Ammon's horn (tissue), 1 donor: ENCODE measurements at places on chromosomes 4 and X.

GRCh38 chrX:129139837-129140598, 383.3 kb downstream of the SMARCA1 start:
- DNase-seq, result no peak

GRCh38 chr4:8029689-8030088, 90.0 kb upstream of the AFAP1 start:
- no peak for DNase-seq

GRCh38 chrX:20248592-20249192, 18.0 kb downstream of the RPS6KA3 start:
- DNase-seq, result no peak

- DNase-seq, result no peak
Observed at GRCh38 chrX:11764602-11765067, 6.6 kb downstream of the MSL3 start.

DNA sequence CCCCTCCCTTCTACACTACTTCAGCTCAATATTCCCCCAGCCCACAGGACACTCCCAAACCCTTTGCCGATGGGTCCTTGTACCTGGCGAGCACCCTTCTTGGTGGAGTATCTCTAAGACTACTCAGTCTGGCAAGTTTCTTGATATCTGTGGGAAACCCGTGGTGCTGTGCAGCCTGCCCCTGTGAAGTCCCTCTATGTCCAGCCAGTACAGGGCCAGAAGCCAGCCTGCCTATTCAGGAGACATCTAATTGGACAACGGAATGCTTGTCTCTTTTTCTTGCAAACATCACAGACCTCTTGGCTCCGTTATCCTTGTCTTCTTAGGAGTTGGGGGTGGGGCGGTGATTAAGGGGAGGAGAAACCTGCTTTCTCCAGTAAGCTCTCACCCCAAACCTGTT, 3.7 kb upstream of the IGFBP7 start:
- peak; percentile 40 for DNase-seq

DNA sequence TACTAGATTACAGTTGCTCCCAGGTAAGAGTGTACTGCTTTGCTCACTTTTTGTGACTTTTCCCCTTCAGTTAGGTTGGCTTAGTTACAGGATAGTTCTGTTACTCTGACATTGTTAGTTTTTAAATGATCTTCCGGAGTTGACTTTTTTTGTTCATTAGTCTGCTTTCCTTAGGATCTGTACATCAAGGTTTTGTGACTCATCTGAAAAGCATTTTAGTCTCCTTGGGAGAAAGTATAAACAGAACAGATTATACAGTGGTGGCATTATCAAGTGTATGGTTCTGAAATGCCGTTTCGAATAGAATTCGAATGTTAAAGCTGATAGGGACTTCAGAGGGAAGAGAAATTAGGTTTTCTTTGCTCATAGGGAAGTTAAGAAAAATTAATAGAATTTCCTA, 63.3 kb downstream of the USP9X start:
- DNase-seq, result no peak

DNA sequence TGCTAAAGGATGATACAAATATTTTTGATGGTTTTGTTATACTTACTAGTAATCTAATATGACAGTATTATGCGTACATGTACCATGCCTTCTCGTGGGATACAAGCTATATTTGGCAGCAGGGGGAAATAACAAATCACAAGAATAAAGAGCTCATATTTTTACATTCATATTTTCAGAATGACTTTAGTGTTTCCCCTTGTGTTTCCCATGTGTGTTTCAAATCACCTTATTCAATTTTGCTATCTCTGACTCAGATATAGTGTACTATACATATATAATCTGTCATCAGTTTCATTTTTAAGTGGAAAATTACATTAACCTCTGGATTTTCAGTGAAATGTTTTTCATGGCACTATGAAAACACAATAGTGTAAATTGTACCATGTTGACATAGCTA, 146.8 kb downstream of the RPA4 start:
- DNase-seq, result no peak

GRCh38 chr4:16544251-16544721, 318.0 kb upstream of the TAPT1 start:
- DNase-seq, result no peak

GRCh38 chr4:3046162-3046561, 28.2 kb downstream of the HTT-AS start:
- no peak for DNase-seq

DNA sequence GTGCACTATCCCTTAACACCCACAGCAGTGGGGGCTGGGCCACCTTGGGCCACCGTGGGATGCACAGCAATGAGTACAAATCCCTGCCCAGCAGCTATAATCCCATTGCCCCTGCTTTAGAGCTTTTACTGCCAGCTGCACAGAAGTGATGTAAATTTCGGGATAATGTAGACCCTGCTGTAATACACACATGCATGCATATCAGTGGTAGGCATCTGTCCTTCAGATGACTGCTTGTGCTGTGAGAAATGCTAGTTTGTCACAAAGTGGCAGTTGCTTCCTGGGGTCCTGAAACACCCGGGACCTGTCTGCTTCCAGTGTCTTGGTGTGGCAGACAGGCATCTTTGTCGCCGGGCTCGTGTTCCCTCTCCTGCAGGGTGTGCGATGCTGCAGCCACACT, 14.1 kb downstream of the NSG1 start:
- DNase-seq, result no peak

GRCh38 chr4:79865201-79865597, 207.8 kb downstream of the ANTXR2 start:
- no peak for DNase-seq

DNA sequence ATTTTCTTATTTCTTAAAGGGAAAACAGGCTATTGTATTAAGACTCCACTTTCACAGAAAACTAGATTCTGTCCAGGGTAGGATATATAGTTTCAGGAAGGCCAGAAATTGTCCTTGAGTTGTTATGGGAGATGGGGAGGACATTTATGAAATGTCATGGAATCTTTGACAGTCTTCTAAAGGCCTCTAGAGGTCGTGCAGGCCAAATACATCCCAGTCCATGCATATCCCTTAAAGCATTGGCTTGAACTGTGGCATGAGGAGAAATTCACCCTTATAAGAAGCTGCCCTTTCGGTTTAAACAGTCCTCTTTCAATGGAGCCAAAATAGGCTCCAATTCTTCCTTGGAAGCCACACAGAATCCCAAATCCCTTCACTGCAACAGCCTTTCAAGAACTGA, 183.6 kb upstream of the NOCT start:
- no peak for DNase-seq

DNA sequence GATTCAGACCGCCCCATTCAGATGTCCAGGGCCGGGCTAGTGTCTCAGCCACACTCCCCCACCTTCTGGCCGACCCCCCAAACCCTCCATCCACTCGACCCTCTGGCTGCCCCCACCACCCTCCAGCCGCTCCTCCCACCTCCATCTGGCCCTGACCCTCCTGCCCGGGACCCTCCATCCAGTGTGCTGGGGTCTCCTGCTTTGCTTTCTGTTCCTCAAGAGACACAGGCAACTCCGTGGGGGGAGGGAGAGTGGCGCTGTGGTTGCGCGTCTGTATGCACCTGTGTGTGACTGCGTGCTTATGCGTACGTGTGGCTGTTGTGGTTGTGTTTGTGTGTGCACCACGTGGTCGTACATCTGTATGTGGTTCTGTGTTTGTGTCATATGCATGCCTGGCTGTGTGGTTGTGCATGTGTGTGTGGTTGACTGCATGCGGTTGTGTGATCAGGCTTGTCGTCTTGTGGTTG, 33.3 kb downstream of the CPLX1 start:
- DNase-seq, result no peak

GRCh38 chrX:28178206-28178605, 197.0 kb upstream of the DCAF8L1 start:
- no peak for DNase-seq

- no peak for DNase-seq
Observed at GRCh38 chrX:144730471-144730870, 516.8 kb upstream of the SPANXN1 start.

GRCh38 chr4:24197955-24198354, 308.1 kb upstream of the PPARGC1A start:
- no peak for DNase-seq

- DNase-seq, result no peak
Observed at GRCh38 chr4:189046642-189047041, 894.0 kb upstream of the FRG1 start.

GRCh38 chr4:135553213-135553612, 1351.6 kb upstream of the PABPC4L start:
- no peak for DNase-seq

- no peak for DNase-seq
Observed at GRCh38 chr4:139540632-139541031, 15.4 kb downstream of the SETD7 start.

DNA sequence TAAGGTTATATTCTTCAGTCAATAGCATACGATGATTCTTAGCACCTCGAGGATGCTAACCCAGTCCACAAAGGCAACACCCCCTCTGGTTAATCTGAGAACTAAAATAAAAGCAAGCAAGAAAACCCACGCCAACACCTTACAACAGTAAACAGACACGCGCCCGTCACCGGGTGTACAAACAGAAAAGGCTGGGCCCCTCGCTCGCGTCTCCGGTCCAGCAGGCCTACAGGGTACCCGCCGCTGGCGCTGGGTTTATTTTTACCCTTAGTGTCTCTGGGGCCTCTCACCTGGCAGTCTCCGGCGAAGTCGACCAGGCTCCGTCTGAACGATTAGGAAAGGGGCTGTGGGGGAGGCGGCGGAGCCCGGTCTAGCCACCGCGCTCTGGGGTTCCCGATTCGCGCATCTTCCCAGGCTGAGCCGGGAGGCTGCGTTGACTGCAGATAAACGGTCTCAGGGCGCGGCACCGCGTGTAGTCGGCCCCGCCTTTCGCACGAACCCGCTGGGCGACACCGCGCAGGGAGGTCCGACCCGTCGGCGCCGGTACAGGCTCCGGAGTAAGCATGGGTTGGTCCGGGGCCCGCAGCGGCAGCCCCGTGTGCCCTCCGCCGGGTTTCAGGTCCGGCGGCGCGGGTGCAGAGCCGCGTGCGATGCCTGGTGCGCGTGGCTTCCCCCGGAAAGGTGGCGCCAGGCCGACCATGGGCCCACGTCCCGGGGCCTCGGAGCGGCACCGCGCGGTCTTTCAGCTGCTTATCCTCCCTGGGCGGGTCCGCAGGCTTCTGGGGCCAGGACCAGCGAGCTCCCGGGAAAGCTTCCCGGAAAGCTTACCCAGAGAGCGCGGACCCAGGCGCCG, 441 bp downstream of the SLC9B2 start:
- peak; percentile 57 for DNase-seq

- no peak for DNase-seq
Observed at GRCh38 chr4:77617203-77617602, 11.6 kb downstream of the CXCL13 start.

DNA sequence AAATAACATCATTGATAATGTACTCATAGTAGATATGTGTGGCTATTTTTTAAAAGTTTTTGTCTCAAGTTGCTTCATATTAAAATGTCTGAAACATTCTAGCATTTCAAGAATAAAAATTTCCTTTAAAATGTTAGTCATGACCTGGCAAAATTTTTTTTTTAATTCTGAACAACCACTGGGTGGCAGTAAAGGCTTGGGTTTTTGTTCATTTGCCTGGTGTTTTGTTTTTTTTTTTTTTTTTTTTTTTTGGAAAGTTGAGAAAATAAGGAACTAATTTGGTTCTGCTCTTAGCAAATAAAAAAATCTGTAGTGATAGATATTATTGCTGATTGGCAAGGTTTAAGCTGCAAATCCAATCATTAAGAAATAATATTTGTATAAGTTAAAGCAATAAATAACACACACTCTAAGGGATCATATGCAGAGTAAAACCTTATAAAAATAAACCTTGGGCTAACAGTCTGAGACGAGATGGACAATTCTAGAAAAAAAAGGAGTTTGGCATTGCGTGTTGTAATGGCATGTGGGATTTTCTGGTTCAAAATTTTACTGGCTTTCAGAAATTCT, 81.4 kb downstream of the CEP44 start:
- peak; percentile 16 for DNase-seq

DNA sequence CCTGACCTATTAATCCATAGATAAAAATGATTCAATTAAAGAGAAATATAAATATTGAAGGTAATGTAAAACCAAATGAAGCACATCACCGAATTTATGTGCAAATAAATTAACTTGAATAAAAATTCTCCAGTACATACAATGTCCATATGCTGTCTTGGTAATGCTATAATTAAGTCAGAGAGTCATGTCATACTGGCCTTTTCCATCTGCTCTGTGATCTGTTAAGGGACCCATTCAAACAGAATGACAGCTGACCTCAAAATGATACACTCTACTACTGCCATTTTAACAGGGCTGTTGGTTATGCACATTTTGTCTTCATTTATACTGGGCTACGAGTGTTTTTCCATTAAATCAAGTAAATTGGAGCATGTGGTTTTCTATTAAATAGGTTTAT, 99.3 kb downstream of the TEX13A start:
- DNase-seq, result no peak

- peak; percentile 1 for DNase-seq
Observed at GRCh38 chrX:129983575-129984110, 1.2 kb downstream of the BCORL1 start.

- no peak for DNase-seq
Observed at GRCh38 chr4:165088366-165088765, 24.3 kb downstream of the TMEM192 start.

GRCh38 chr4:135598151-135598550, 1396.6 kb upstream of the PABPC4L start:
- DNase-seq, result no peak

GRCh38 chrX:24498181-24498580, 33.1 kb downstream of the PDK3 start:
- DNase-seq, result peak; percentile 9

DNA sequence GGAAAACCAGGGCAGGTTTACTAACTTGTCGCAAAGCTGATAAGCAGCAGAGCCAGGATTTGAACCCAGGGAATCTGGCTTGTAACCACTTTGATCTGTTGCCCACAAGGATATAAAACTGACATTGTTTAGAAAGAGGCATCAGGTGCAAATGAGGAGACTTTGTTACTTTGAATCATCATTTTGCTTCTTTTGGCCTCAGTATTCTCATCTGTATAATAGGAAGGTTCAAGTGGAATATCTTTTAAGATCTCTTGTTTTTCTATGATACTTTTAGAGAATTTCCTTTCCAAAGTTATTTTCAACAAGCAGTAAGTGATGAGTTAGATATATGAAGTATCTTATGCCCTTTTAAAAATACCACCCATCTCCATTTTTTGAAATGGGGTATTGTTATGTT, 57.8 kb upstream of the NAP1L5 start:
- no peak for DNase-seq

- no peak for DNase-seq
Observed at GRCh38 chr4:181688432-181688831, 554.8 kb upstream of the TENM3 start.

GRCh38 chrX:11580789-11581188, 84.9 kb downstream of the ARHGAP6 start:
- no peak for DNase-seq

DNA sequence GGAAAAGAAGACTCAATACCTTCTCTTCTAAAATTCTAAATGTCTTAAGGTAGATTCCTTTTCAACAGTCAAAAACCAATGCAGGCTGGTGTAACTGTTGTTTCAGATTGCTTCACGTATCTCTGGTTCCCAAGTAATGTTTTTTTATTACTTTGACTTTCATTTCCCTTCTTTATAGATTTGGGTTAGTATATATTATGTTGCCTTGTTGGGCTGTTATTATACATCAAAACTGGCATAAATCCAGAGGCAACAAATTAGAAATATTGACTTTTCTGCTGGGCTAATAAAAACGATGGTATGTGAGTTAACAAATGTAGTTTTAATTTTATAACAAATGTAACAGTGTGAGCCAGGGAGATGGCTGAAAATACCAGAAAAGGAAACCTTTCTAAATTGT, 444.7 kb upstream of the TENM3 start:
- no peak for DNase-seq
